CD4-positive, alpha-beta T cell treated with Interleukin-6 for 4 hours (primary cell): ENCODE measurements at places on chromosomes 5 and 9.
A peak's percentile ranks its signal among the peaks of the same experiment; 100 is the strongest.

DNA sequence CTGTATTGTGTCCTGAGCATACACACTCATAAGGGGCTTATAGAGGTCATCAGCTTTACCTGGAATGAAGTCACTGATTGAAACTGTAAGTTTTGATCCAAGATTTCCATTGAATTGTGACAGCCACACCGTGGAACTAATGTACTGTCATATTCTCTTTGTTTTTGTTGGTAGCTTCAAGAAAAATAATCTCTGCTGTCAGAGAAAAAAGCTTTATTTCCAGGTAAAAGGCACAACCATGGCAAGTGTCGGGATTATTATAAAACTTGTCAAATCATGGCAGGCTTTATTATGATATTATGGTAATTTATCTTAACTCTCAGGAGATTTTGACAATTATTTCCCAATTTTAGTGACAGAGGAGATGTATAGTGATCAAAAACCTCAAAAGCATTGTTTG is 191.2 kb downstream of the FAM170A start:
- no peak for DNase-seq

- no peak for DNase-seq
These were observed 4.6 kb upstream of the SLC25A48 start for GRCh38 chr5:135829681-135830383.

GRCh38 chr5:158640593-158640980 is 459.1 kb downstream of the EBF1 start:
- no peak for DNase-seq

DNA sequence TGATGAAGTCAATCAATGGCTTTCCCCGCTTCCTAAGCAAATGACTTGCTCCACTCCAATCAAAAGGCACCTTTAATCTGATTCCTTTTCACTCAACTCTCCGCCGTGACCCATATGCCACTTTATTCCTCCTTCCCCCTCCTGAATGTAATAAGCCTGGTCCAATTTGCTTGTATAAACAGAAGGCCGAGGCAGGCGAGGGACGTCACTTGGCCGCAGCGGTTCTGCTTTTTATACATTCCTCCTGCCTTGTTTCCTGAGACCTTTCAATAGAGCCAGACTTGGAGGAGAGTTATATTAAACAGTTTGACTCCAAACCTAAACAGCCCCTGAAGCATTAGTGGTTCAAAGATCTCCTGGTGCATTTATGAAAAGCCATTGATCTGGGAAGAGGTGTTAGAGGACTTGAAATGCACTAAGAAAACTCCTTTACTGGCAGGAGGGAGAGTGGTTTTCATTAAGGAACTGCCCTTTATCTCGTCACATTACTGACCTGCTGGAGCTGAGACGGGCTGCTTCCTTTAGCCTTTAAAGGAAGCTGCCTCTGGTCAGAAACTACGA is 273.4 kb downstream of the SLIT3 start:
- no peak for DNase-seq

- DNase-seq, result no peak
These were observed 91.1 kb upstream of the PPP1R26 start for GRCh38 chr9:135388530-135388929.

DNA sequence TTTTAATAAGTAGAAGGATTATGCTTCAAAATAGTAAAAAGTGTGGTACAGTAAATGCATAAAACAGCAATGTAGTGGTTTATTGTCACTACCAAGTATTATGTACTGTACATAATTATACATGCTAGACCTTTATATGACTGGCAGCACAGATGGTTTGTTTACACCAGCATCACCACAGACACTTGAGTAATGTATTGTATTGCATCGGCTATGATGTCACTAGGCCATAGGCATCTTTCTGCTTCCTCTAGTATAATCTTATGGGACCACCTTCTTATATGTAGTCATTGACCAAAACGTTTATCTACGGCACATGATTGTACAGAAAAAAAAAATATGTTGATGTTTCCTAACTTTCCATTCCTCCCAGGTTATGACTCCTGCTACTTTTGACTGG is 31.9 kb upstream of the SSBP2 start:
- DNase-seq, result no peak

GRCh38 chr9:2378266-2378665 is 243.3 kb upstream of the VLDLR start:
- DNase-seq, result no peak

- no peak for DNase-seq
These were observed 17.6 kb downstream of the DCANP1 start for GRCh38 chr5:135429301-135430134.

DNA sequence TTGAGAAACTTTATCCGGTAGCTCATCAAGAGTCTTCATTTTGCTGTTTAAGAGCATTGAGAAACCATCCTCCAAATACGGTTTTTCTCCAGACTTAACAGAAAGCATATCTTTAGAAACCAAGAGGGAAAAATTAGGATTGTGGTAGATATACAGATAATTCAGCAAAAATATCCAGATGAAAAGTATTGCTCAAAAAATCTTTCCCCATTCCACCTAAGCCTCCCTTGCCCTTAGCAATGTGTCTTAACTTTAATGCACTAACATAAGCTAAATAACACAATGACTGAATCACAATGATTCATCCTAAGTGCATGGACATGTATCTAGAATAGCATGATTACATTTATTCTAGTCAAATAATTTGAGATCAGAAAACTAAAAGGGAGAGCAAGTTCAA is 130.3 kb upstream of the TARS1 start:
- no peak for DNase-seq

DNA sequence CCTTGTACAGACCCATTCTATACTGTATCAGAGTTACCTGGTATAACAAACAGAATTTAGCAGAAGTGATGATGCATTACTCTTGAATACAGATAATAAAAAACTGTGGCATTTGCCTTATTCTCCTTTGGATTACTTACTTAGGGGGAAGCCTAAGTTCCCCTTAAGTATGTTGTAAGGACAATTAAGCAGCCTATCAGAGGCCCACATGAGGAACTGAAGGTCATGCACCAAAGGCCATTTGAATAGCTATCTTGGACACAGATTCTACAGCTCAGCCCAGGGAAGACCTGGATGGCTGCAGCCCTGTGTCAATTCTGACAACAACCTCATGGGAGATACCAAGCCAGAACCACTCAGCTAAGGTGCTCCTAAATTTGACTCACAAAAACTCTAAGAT is 125.2 kb downstream of the RAPGEF6 start:
- DNase-seq, result no peak

- no peak for DNase-seq
These were observed 264.9 kb downstream of the TLE1 start for GRCh38 chr9:81424431-81424830.

DNA sequence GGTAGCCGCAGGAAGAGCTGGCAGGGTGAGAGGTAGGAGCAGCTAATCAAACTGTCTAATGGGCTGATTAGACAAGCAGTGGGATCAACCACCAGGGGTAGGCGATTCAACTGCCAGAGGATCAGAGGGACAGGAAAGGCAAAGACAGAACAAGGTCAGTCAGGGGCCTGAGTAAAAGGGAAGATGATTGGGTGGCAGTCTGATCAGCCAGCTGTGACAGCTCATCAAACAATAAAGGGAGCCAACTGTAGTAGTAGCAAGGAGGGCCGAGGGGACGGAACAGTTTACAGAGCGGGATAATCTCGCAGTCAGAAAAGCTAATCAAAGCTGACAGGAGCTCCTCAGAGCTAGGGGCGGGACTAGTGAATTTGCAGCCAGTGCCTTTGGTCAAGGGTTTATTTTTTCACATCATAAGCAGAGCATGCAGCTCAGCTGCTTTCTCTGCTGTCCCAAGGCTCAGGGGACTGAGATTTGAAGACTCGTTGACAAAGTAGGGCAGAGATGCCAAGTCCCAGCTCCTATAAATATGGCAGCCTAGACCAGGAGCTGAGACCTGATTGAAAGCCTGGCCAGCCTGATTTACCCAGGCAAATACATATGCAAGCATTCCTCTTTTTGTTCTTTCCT is 418.2 kb downstream of the GABRG2 start:
- DNase-seq, result no peak

- DNase-seq, result no peak
These were observed 185.9 kb downstream of the AP3B1 start for GRCh38 chr5:78108564-78108963.

- peak; percentile 92 for DNase-seq
These were observed 8.1 kb downstream of the ARPC5L start for GRCh38 chr9:124869986-124870560.

DNA sequence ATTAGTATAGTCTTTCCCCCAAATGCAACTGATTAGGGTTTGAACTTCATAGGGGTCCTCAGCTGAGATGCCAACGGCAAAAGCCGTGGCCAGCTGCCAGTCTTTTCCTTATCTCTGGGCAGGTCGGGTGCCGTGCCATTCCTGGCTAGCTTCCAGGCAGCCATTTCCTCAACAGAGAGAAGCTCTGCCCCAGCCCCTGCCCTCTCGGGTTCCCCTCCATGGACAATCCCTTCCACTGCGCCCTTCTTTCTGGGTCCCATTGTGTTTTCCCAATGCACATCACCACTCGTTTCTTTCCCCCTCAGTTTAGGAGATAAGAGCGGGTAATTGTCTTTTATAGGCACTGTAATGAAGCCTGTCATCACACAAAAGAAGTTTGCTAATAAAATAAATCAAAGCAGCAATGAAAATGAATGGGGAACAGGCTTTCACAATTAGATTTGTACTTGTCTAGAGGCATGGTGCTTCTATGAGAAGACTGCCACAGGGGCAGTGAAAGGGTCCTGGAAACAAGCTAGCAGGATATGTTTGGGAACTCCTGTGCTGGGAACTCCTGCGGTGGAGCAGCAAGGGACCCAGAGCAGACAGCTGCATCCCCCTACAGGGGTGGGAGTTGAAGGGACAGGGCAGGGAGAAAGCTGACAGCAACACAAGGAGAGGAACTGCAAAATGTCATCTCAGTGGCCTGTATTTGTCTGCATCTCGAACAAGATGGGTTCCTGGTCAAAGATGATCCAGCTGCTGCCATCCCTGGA is 48.0 kb upstream of the SAP30L start:
- no peak for DNase-seq

DNA sequence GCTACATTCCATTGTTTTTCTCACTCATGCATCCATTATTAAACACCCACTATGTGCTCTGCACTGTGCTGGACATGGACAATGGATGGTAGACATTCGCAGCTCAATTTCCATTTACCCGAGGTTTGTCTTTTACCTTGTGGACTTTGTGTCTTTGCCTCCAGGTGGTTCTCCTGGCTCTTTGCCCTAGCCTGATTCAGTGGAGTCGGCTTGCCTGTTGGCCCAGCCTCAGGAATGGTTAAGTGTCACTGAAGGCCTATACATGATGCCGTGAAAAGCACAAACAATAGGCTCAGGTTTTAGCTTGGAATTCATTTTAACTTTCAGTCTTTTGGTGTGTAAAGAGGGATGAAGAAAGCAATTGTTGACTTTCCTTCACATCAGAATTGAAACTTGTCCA is 16.5 kb upstream of the DMRT3 start:
- no peak for DNase-seq

GRCh38 chr5:168097876-168098653 is 193.4 kb upstream of the WWC1 start:
- no peak for DNase-seq
